ENCODE measurements at places on chromosomes 1 and 21. TPM values are rescaled to one million over a fixed set of nuclear protein-coding genes. Genes with fewer than 3 reads are reported as not detected.

The C1orf122 gene
- 22.6 TPM for total RNA-seq

The CRYZL1 gene
- total RNA-seq = 31.5 TPM

The FCRL1 gene
- not detected for total RNA-seq

The PLA2G2D gene
- not detected for total RNA-seq

Measured in smooth muscle cell of the umbilical artery (primary cell).